Transverse colon (tissue), 4 donors: ENCODE measurements at places on chromosomes 6 and 20. TPM values are rescaled to one million over a fixed set of nuclear protein-coding genes. Genes with fewer than 3 reads are reported as not detected.

Gene SYCP2L
- total RNA-seq = not detected

DNA sequence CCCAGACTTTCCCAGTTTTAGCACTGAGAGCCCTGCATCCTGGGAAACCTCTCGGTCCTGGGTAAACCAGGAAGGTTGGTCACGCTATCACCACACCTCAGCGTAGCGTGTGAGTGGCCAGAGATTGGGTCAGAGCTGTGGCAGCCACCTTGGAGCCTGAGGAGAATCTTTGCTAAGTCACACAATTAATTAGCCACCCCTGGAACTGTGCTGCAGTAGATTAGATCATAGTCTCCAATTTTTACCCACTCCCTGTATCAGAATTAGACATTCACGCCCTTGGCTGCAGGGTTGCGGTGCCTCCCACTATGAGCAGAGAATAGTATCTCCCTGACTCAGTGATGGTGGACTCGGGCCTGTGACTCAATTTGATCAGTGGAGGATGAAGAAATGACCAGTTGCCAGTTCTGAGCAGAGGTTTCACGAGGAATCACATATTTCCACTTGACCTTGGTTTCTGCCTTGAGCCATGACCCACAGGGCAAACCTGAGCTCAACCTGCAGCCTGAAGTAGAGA, 6.0 kb upstream of the PTGIS start:
- no peak for DNase-seq

DNA sequence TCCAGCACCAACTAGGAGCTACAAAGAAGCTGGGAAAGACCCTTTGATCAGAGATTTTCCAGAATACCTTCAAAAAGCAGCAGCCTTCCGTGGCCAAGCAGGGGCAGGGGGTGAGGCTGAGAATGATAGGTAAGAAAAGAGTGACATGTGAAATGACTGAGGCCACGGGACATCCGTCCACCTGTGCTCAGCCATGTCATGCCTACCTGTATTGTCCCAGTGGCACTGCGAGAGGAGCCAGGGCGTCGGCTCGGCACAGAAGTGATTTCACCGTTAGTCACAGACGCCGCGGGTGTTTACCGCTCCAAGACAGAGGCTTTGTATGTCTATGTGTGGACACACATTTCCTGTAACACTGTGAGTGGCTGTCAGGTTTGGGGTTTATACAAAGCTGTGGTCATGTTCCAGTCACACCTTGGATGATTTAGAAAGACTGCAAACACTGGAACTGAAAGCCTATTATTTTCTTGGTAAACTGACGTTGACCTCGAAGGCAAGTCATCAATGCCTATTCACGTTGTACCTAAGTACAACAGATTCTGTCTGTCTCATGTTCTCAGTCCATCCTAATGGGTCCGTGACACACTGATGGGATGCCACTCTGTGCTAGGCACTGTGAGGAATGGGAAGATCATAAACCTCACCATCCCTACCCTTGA, 32.1 kb upstream of the JAG1 start:
- DNase-seq = peak; percentile 36

- DNase-seq = no peak
These were observed 40.1 kb downstream of the BFSP1 start for GRCh38 chr20:17491041-17491440.
